ENCODE measurements at places on chromosomes 13 and 19.

DNA sequence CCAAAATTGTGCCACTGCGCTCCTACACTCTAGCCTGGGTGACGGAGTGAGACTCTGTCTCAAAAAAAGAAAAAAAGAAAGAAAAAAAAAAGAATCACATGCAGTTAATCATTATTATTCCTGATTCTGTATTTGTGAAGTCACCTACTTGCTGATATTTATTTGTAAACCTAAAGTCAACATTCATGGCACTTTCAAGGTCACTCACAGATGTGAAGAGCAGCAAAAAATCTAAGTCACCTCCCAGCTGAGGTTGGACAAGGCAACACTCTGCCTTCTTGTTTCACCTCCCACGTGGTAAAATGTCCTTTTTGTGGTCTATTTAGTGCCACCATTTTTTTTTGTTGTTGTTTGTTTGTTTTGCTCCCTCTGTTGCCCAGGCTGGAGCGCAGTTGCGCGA lies 26.5 kb downstream of the WDR88 start:
- no peak for DNase-seq

DNA sequence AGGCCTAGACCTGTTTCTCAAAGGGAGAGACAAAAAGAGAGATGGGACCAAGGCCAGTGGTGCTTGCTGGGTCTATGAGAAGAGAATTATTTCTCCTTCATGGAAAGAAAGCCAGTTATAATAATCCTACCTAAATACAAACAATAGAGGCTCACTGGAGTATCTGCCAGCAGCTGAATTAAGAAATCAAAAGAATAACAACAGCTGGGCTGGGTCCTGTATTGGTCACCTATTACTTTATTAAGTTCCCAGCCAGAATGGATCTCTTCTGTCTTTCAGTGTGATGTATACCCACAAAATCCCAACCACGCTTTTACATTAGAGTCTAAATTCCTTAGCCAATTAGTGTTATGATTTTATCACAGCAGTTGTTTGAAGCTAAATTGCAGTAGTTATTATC lies 297.8 kb upstream of the DACH1 start:
- no peak for DNase-seq

- no peak for DNase-seq
These were observed 123.1 kb downstream of the TUBA3C start for GRCh38 chr13:19058566-19058965.

DNA sequence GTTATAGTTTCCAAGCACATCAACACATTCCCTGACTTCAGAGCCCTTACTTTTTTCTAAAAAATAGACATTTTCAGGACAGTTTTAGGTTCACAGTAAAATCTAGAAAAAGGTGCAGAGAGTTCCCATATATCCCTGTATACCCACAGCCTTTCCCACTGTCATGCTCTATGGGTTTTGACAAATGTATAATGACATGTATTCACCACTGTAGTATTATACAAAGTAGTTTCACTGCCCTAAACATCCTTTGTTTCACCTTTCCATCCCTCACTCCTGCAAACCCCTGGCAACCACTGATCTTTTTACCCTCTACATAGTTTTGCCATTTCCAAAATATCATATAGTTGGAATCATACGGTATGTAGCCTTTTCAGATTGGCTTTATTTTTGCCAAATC lies 15.6 kb downstream of the NAA16 start:
- no peak for DNase-seq

DNA sequence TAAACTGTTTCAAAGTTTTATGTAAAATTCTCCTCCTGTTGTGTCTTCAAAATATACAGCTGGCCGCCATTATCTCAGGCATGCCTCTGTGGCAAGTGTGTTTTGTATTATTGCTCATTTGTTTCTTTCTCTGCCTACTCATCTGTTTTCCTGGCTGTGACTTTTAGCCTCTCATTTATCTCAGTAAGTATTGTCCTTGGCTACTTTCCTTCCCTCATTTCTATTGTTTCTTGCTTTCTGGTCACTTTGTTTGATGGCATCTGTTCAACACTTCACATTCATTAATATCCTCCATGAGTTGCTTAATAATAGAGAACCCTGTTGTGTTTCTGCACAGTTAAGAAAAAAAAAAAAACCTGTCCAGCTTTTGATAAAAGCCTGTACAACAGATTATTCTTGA lies 869.4 kb downstream of the PCDH17 start:
- DNase-seq, result no peak

DNA sequence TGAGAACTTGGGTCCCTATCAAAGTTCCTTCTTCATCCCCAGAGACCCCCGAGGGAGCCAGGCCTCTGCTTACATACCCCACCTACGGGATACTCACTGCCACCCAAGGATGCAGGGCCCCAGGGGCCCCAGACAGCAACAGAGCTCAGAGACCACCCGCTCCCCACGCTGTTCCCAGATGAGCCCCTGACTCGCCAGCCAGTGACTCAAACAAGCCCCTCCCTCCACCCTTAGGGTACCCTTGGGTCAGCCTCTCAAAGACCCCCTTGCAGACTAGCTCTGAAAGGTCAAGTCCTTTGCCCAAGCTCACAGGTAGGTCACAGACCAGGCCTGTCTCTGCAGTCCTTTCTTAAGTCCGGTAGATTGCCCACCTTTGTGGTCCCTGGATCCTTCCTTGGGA lies 45.7 kb downstream of the CD320 start:
- DNase-seq, result no peak

DNA sequence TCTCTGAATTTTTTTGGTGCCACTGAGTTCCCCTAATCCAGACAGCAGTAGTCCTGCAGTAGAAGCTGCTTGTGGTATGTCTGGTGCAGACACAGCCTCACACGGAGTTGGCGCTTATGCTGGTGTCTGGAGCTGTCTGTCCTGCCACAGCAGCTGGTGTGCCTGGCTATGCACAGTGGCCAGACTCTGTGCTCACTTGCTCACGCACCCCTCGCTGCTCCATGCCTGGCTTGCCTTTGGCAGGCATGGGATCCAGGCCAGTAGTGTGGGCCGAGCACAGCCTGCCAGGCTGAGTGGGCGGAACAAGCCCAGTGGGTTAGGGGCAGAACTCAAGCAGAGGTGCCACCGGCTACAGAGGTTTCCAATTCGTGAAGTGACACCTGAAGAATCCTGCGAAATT lies 845.9 kb upstream of the PCDH9 start:
- no peak for DNase-seq

- DNase-seq, result no peak
These were observed 8.2 kb downstream of the SERTM1 start for GRCh38 chr13:36681894-36682624.

GRCh38 chr19:9057505-9058258 lies 29.2 kb upstream of the OR1M1 start:
- no peak for DNase-seq

- DNase-seq, result no peak
These were observed 199.0 kb downstream of the GGACT start for GRCh38 chr13:100389617-100390016.

GRCh38 chr13:85693889-85694511 lies 105.2 kb downstream of the SLITRK6 start:
- DNase-seq, result no peak

GRCh38 chr13:97574926-97575325 lies 141.0 kb downstream of the RAP2A start:
- no peak for DNase-seq

DNA sequence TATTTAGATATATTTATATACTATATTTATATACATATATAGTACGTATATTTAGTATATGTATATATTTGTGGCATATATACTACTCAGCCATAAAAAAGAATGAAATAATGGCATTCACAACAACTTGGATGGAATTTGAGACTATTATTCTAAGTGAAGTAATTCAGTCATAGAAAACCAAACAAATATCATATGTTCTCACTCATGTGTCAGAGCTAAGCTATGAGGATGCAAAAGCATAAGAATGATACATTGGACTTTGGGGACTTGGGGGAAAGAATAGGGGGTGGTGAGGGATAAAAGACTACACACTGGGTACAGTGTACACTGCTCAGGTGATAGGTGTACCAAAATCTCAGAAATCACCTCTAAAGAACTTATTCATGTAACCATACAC lies 1015.7 kb downstream of the EFNB2 start:
- no peak for DNase-seq

DNA sequence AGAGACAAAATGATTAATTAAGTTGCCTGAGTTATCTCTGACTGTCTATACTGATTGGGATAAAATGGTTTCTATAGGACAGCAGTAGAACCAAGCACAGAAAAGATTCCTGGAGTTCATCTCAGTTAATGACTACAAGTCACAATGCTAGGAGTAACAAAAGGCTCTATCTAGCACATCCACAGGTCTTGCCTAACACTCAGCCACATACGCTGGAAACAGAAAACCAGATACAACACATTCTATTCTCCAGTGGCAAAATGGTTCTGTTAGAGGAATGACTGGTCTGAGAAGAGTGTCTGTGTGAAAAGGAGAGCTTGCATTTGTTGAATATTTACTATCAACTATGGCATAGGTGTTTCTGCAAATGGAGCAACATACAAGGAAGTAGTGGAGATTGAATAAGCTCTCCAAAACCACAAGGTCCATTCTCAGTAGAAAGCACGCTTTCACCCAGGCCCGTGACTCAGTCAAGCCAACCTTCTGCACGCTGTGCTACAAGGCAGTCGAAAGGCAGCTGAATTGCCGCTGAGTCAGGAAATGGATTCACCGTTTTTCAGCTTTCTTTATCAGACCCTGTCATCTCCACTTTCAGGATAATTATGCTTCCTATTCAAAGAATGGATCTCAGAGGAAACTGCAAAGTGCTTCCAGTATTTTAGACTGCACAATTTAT lies 761.5 kb downstream of the EFNB2 start:
- no peak for DNase-seq

- DNase-seq, result no peak
These were observed 479.1 kb downstream of the OLFM4 start for GRCh38 chr13:53507741-53508140.

GRCh38 chr13:98921786-98922185 lies 56.1 kb downstream of the DOCK9 start:
- DNase-seq, result no peak

DNA sequence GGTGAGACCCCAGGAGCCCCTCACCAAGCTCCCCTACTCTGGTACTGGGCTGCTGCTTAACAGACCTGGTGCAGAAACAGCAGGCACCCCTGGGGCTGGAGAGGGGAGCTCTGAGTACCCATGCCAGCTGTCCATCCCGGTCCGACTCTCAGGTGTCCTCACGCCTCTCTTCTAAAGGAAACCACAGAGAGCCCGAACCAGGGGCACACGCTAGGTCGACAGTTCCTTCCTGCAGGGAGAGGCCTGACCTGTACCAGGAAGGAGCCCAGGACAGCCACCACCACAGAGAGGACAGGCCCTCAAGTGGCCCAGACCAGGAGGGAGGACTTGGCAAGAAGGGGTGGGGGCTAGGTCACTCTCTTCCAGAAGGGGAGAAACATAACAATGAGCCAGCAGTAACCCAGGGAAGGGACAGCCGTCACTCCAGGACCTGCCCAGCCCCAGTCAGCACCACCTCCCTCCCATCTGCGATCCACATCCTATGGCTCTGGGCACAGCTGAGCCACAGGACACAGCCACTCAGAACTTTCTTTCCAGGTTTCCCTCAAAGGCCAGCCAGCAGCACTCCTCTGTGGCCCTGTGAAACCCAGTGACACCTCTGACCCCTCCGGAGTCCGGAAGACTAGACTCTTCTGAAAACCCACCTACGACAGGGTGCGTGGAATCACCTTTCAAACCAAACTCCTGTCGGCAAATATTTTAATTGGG lies 13.0 kb upstream of the SLC35E1 start:
- no peak for DNase-seq

- no peak for DNase-seq
These were observed 8.5 kb downstream of the ZNF526 start for GRCh38 chr19:42228641-42229040.

DNA sequence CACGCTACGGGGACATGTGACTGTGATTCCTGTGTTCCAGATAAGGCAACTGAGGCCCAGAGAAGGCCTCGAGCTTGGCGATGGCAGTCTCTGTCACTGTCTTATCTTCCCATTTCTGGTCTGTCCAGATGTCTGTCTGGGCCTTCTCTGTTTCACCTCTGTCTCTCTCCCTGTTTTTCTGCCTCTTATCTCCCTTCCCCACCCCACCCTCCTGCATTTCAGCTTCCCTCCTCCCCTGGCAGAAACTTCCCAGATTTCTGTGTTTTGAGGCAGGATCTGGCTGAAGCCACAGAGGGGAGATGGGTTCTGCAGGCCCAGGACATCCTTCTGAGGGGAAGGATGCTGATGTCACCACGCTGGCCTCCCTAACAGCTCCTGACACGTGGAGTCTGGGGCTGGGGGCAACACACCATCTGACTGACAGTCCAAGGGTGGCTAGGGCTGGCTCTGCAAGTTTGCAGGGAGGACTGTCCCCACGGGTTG lies 14.4 kb downstream of the PAK4 start:
- no peak for DNase-seq

DNA sequence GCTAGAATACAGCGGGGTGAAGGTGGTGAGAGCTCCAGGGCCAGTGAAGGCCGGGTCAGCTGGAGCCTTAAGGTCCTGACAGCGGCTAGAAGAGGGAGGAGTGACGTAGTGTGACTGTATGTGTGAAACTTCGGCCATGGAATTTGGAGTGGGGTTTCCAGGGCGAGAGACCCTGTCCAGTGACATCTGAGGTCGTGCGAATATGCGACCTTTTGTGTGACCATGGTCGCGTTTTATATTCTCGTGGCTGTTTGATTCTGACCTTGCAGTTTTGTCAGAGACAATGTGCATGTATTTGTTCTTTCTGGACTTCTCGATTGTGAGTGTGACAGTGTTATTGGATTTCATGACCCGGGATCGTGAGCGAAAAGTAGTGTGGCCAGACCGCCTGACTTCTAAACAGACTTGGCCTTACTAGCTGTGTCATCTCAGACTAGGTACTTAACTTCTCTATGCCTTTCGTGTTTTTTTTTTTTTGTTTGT lies 405 bp upstream of the ZNF569 start:
- DNase-seq, result peak; percentile 44

GRCh38 chr19:33905473-33905936 lies 108.8 kb downstream of the KCTD15 start:
- no peak for DNase-seq

DNA sequence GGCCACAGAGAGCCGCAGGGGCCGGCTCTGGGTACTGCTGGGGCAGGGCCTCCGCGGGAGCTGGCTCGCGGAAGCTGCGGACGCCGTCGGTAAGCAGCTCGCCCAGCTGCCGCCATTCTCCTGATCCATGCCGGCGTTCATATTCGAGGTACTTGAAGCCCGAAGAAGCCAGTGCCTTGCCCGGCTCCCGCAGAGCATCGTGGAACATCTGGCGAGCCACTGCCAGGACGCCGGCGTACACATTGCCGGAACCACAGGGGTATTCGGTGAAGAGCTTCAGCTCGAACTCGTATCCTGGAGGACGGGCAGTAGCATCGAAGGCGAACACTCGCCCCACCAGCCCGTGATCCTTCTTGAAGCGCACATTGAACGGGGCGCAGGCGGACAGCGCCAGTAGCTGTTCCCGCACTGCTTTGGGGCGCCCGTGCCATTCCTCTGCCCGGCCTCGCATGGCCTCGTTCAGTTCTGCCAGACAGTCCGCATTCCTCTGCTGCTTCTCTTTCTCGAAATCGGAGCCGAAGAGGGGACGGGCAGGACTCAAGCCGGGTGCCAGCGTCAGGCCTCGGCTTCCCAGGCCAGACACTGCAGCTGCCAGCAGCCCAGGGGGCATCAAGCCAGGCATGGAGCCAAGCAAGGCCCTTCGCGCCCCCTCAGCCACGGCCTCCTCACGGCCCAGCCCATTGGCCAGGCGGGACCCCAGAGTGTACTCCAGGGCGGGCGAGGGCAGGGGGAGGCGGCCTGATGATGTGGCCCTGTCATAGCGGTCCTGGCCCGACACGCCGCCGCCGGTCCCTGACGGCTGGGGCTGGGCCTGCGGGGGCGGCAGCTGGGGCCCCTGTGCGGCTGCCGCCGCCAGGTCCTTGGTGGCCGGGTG lies 1.0 kb downstream of the IRF2BP1 start:
- DNase-seq, result no peak
